ENCODE measurements at places on chromosomes 6 and 20.

DNA sequence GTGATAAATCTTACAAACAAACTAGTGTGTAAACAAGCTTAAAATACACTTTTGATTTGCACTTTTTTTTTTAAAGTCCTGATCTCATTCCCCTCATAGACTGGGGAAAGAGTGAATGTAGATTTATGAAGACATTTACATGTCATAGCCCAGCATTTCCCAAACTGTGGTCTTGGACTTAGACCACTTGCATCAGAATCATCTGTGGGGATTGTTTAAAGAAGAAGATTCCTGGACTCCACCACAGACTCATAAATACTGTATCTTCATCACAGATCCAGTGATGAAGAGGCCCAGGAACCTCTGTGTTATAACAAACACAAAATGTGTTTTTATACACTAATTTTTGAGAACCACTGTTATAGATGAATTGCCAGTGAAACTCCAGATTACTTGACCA lies 99.5 kb downstream of the KCNQ5 start:
- DNase-seq, result no peak

DNA sequence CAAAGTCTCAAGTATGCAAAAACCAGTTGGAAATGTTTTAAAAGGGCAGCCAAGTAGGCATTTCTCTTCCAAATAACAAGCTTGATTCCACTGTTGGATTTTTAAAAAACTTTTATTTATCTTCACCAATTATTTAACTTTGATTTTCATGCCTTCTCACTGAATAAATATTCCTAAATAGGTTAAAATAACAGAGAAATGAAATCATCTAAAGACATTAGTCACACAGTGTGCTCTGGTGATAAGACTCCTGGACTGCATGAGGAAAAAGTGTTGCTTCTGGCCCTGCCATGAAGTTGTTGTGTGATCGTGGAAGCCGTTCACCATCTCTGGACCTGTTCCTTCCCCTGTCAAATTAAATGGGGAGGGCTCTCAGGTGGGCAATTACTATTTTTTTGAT lies 33.8 kb upstream of the IGF2R start:
- DNase-seq, result no peak

GRCh38 chr6:154993026-154993425 lies 2.1 kb upstream of the TIAM2 start:
- DNase-seq, result no peak

GRCh38 chr20:6829510-6830116 lies 62.1 kb downstream of the BMP2 start:
- no peak for DNase-seq

DNA sequence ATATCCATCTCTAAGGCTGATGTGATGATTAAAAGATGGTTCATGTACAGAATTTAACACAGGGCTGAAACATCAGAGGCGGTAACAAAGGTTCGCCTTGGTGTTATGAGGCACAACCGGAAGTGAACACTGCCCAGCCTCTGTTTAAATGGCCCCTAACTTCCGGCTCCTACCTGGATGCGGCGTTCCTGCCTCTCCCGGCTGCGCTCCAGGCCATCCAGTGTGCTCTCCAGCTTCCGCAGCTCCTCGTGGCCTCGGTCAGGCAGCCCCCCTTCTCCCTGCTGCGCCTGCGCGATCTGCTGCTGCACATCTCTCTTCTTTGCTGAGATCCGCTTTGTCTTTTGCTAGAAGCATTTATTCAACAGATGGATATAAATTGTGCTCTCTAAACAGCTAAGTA lies 195.3 kb downstream of the SYNE1 start:
- no peak for DNase-seq

GRCh38 chr6:169976301-169977081 lies 225.1 kb downstream of the ERMARD start:
- DNase-seq, result no peak

DNA sequence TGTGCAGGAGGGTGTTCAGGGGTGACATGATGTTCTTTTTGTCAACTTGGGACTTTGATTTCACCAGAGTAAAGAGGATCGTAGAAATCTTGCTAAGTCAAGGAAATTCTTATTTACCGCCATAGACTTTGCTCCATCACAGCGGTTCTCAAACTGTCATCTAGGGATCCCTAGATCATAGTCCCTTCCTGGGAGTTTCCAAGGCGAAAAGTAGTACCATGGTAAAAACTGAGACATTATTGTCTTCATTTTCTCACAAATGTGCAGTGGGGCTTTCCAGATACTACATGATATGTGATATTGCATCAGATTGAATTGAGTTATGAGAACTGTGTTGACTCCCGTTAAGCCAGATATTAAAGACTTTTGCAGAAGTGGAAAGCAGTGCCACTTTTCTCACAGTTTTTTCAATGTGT lies 79.7 kb downstream of the JARID2 start:
- DNase-seq, result no peak

DNA sequence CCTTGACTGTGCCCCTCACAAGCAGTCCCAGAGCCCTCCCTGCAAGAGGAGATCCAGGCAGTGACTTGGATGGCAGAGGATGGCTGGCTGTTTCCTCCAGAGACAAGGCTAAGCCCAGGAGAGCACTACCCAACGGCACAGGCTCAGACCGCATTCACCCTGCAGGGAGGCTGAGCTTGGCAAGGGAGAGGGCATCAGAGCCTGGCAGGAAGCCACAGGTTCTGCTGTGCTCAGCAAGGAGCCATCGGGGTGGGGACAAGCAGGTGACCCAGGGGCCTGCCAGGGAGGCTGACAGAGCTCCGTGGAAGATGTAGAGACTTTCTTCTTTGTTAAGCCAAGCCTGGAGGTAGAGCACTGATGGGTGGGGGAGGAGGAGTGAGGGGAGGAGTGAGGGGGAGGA lies 159.2 kb upstream of the CST7 start:
- DNase-seq, result no peak

GRCh38 chr6:11460837-11461661 lies 76.5 kb upstream of the TMEM170B start:
- DNase-seq, result no peak

DNA sequence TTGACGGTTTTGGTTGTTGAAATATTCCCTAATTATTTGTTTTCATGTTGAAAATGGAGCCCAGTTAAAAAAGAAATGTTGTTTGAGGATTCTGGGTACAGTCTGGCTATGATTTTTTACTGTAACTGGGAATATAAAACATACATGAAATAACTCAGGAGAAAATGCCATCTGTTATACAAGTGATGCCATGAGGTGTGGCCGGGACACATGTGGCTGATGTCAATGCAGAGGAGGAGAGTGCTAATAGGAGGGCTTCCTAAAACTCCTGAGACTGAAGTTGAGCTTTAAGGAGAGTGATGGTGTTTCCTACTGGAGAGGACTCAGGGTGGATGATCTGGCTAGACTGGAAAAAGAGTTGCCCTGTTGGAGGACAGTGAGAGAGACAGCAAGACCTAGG lies 12.7 kb downstream of the SCAND1 start:
- DNase-seq, result no peak

DNA sequence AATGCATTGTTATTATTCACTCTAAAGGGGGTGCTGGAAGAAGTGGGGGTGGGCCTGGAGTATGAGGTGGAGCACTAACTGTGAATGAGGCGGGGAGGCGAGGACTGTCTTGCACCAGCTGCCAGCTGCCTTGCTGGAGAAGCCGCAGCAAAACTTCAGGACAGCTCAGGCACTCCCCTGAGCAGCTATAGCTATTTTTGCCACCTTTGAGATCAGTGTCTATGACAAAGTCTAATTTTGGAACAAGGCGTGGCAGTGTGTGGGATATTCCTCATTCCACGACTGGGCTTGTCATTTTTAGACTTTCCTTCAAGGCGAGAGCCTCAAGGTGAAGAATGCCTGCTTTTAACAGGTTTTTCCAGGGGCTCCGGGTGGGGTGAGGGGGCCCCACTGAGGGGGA lies 143.8 kb downstream of the DOK5 start:
- no peak for DNase-seq

DNA sequence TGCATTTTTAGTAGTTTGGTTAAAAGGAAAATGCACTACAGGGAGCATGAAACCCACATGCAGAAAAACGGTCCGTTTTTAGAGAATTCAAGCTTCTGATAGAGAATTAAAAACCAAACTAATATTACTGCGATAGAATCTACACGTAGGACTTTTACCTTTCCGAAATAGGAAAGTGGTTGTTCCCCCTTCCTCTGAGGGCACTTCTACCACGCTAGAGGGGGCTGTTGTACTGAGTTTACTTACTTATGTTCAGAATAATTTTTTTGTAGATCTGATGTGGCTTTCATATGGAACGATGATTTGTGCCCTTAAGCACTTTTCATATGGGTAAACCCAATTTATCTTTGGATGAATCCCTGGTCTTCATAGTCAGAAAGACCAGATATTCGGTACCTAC lies 264.3 kb upstream of the PLN start:
- peak; percentile 42 for DNase-seq

GRCh38 chr6:21305893-21306332 lies 287.6 kb upstream of the SOX4 start:
- DNase-seq, result no peak
